ENCODE measurements at places on chromosomes 7 and 10.

DNA sequence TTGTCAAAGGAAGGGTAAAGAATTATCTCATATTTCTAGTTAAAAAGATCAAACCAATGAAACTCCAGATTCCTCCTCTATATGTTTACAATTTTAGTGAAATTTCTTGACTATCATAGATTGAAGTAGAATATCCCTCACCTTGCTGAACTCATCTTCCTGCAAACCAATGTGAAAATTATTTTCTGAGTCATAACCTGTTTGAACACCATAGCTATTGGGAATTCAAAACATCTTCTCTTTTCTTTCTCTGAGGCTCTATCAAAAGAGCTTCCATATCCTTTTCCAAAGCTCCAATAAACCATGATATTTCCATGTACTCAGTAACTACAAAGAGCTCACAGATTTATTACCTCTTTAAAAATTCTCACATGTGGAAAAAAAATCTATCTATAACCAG is 134.3 kb downstream of the DOCK4 start:
- DNase-seq = no peak

DNA sequence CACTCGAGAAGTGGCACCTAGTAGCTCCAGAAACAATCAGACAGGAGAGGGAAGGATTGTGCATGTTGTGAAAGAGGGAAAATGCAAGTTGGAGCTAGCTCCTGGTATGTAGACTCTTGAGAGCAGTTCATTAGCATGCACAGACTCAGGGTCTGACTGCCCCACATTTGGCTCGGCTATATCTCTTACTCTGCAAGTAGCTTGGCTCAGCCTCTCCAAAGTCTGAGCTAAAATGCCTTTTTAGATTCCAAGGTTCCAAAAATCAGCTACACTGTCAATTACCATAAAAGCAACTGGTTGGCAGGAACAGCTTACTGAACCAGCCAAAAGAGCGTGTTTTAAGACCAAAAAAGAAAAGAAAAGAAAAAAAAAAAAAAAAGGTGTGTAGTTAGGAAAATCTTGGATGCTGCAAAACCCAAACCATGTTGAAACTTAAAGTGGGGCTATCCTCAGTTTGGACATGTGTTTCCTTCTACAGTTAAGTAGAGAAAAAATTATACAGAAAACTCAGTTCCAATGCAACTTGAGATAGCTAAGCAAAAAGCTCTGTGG is 65.5 kb downstream of the MKX start:
- no peak for DNase-seq

DNA sequence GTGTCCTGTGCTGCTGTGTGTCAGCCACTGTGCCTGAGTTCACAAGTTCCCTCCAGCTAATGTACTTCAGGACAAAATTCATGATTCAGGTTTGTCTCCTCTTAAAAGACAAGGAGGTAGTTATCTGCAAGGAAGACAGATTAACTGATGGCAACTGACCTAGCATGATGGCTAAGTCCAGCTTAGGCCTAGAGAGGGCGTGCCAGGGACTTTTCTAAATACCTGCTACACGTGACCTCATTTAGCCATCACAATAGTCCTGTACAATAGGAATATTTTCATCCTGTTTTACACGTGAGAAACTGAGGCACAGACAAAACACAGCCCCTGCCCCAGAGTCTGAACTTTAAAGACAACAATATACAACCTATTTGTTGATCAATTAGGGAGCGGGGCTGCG is 275.7 kb downstream of the XPNPEP1 start:
- no peak for DNase-seq

DNA sequence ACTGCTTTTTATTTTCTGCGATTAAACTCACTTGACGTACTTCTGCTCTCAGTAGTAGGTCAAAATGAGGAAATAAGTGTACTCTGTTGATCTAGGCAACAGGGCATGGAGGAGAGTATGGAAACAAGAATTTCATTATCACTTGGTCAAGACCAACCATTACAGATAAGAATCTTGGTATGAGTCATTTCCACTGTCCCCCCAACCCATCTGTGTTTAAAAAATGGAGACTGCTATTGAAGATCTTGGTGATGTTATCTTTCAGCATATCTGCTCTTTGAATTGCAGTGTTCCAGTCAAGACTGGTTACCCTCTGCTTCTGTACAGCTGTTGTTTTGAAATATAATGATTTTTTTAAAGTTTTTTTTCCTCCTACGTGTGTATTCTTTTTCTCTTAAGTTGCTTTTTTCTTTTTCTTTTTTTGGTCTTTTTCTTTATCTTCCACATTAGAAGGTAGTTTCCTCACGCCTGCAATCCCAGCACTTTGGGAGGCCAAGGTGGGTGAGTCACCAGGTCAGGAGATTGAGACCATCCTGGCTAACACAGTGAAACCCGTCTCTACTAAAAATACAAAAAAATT is 11.7 kb downstream of the STAM start:
- no peak for DNase-seq

GRCh38 chr7:156640949-156641485 is 443 bp downstream of the RNF32 start:
- no peak for DNase-seq

GRCh38 chr10:49502358-49502757 is 36.6 kb downstream of the ERCC6 start:
- DNase-seq = no peak

- DNase-seq = no peak
Observed at GRCh38 chr7:99409192-99409572, 413 bp downstream of the BUD31 start.

- DNase-seq = no peak
Observed at GRCh38 chr10:6297951-6298381, 95.2 kb downstream of the PFKFB3 start.

GRCh38 chr7:143013473-143013872 is 13.5 kb downstream of the OR9A2 start:
- no peak for DNase-seq

- no peak for DNase-seq
Observed at GRCh38 chr7:79287981-79288380, 165.5 kb downstream of the MAGI2 start.

- DNase-seq = peak; percentile 42
Observed at GRCh38 chr7:128404886-128405470, 4.8 kb downstream of the IMPDH1 start.

DNA sequence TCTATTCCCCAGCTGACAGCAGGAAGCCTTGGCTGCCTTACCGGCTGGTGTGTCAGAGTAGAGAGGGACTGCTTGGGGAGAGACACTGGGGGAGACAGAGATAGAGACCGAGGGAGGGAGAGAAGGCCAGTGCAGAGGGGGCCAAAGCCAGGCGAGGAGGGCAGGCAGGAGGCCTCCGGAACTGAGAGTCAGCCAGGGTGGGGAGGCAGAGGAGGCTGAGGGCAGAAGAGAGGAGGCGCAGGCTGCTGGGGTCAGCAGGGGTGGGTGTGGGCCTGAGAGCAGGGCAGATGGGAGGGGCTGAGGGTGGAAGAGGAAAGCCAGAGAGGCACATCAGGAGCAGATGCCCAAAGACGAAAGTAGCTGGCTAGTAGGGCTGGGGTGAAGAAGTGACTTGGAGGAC is 57.2 kb upstream of the PAX2 start:
- no peak for DNase-seq

DNA sequence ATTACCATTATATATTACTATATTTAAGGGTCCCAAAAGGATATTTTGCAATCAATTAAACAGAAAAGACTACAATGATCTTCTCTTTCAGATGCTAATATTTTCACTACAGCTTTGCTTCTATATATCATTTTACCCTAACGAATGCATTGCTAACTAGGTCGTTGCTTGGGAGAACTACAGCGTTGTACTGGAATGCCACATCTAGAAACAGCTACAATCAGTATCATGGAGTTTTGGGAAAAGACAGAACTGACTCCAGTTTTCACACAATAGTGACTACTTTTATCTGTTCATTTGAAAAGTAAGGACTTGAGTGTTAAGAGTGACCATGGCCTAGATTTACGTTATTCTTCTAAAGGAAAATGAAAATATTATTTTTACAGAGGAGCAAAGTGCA is 38.5 kb downstream of the LRRN3 start:
- no peak for DNase-seq

DNA sequence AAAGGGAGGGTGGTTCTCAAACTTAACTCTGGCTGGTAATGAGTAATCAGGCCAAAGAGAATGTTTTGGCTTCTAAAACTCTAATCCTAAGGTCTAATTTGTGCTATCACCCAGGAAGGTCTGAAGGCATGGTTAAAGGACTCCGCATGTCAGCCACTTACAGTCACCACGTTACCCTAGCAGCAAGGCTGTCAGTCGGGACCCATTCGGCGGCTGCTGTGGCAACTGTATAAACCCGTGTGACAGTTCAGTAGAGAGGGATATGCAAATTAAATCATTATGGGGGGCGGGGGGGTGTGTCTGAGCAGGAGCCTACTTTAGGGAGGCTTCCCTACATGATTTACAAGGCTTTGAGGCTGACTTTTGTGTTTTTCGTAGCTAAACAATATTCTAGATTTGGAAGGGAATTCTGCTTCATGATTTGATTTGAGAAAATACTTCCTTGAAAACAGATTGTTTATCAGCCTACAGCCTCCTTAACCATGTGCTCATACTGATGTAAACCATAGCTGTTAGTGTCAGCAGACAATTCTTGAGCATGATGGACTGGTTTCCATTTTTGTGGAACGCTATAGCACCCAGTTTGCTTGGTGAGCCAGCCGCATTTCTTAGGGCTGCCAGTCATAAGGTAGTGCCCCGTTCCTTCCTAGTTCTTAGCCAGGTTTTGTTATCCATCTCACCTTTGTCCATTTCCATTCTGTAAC is 284.4 kb downstream of the USP6NL start:
- no peak for DNase-seq

- DNase-seq = no peak
Observed at GRCh38 chr7:6250364-6250833, 22.0 kb downstream of the CYTH3 start.

GRCh38 chr7:92727755-92728154 is 108.6 kb downstream of the CDK6 start:
- peak; percentile 19 for DNase-seq

GRCh38 chr7:25541094-25541821 is 313.0 kb upstream of the NPVF start:
- no peak for DNase-seq

DNA sequence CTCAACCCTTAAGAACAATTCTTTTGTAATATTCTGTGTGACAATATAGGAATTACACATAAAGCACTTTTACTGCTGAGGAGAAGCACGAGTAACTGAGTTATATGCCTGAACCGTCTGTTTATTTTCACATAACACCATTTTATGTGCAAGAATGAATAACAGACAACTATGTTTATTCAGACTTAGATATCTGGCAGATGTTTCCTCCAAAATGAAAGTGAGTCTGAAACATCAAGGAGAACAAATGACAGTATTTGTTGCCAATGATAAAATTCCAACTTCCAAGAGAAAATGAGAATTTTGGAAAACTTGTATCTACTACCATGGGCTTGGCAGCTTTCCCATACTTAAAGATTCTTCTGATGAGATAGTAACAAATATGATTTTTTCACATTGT is 51.4 kb downstream of the DNMBP start:
- DNase-seq = no peak

- no peak for DNase-seq
Observed at GRCh38 chr10:82210331-82210730, 335.3 kb downstream of the NRG3 start.

DNA sequence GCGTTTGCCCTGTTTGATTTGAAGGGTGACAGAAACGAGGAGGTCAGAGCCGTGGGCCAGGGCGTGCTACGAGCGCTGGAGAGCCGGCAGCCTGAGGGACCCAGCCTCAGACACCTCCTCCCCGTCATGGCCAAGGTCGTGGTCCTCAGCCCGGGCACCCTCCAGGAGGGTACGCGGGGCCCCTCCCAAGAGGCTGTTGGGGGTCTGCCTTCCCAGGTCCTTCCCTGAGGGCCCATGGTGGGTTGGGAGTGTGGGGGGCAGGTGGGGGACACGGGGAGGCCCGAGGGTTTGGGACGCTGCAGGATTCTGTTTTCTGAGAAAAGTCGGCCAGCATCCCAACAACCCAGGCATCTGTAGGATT is 7.8 kb downstream of the AP5Z1 start:
- no peak for DNase-seq

- DNase-seq = no peak
Observed at GRCh38 chr10:69600761-69601330, 27.6 kb upstream of the NEUROG3 start.

DNA sequence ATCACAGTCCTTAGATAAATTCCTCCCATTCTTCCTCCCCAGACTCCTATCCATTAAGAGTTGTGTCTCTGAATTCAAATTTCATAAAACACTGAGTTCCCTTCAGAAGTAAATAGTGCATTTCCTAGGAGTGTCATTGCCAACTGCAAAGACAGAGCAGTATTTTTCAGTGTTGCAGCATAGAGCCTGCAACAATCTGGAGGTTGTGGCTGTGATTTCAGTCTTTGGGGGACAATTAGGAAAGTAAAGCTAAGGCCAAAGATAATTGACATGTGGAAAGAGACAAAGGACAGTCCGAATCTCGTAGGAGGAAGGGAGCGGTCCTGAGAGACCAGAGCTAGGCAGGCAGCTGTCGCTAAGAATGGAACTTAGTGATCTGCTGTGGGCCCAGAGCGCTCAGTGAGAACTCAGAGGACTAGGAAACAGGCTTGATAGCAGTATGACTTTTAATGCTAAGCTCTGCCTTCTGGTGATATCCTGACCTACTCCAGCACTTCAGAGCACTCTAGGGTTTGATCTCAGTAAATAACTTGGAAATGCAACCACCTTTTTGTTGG is 46.2 kb downstream of the PRPF18 start:
- no peak for DNase-seq

DNA sequence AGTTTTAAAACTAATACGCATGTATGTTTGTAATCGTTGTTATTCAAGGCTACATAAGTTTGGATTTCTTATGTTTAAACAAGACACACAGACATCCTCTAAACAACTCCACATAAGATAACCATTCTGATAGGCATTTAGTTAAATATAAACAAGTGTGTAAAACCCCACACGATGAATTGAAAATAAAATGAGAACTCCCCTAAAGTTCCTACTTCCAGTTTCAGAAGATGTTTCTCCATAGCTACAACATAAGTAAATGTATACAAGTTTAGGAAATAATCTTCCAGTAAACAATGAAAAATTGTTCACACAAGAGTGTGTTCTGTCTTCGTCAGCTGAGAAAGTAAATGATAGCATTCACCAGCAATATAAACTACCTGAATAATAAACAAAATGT is 246.8 kb downstream of the RNLS start:
- no peak for DNase-seq

GRCh38 chr7:91137788-91138368 is 126.4 kb upstream of the FZD1 start:
- DNase-seq = no peak
